NCI-H1694 (cell line): ENCODE measurements at places on chromosomes 5 and 9.

GRCh38 chr5:78016863-78017529 lies 240.9 kb upstream of the TBCA start:
- DNase-seq: no peak

DNA sequence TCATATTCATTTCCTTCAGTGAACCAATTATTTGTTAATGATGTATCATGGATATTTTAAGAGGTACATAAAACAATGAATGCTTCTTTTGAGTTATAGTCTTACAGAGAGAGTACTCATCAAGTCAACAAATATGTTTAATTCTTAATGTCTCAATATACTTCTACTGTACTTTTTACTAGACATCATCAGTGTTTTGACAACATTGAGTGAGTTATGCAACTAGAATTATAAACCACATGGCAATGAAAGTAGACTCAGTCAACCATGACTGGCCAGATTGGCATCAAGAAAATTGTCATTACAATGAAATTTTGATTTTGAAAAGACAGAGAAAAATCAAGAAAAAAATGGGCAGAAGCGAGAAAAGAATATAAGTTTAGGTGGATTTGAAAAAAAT lies 1248.1 kb upstream of the CDH18 start:
- DNase-seq: peak; percentile 7

DNA sequence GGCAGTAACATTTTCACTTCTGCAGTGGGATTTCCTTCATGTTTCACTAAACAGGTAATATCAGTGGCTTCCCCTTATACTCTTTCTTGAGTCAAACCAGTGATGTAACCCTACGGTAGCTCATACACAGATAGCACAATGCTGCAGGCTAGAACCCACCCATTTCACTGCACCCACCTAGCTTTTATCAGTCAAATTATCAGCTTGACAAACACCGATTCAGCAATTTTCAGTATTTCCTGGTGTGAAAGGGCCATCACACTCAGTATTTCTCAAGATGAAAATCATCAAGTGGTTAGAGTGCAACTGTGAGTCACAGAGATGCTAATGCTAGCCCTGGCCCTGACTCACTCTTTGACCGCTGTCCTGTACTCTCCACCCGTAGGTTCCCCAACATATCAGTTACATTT lies 242.3 kb upstream of the PTGER4 start:
- DNase-seq: no peak

DNA sequence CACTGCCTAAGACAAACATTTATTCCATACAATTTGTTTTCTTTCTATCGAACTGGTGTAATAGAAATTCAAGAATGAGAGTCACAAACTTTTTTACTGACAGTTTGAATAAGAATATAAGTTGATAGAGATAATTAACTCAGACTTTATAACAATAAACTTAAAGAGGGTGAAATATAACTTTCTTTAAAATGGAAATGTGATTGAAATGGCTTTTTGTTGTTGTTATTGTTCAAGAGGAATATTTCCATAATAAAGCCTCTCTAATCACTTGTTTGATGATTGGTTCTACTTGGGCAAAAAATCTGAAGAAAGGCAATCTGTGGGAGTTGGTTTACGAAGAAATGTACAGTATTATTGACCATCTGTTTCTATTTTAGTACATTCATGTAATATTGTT lies 79.3 kb downstream of the ST8SIA4 start:
- DNase-seq: no peak
